ENCODE measurements at places on chromosomes 13 and 19.

- DNase-seq, result no peak
These were observed 6.2 kb upstream of the ZNF497 start for GRCh38 chr19:58368561-58369360.

DNA sequence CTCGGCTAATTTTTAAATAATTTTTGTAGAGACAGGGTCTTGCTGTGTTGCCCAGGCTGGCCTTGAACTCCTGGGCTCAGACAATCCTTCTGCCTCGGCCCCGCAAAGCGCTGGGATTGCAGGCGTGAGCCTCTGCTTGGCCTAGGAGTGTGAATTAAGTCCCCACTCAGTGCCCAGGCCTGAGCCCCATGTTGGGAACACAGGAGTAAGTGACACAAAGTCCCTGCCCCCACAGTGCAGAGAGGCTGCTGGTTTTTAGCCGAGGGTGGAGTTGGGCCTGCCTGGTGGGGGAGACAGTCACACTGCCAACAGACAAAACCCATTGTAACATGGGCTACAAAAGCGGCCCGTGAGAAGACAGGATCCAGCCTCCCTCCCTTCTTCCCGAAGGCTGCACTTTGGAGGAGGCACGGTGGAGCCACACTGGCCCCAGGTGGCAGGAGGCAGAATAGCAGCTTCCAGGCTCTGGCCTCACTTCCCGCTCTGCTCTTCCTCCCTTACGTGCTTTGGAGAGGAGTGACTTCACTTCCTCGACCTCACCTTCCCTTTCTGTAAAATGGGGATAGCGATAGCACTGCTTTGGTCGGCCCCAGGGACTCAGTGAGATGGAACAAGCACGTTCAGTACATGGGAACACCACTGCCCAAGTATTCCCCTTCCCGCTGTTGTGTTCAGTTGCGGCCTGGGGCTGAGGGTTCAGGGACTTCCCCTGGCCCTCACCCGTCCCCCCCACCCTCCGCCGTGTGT is 15.2 kb upstream of the EHD2 start:
- DNase-seq, result peak; percentile 68

GRCh38 chr19:14305706-14306105 is 75.5 kb upstream of the ADGRE5 start:
- DNase-seq, result no peak

DNA sequence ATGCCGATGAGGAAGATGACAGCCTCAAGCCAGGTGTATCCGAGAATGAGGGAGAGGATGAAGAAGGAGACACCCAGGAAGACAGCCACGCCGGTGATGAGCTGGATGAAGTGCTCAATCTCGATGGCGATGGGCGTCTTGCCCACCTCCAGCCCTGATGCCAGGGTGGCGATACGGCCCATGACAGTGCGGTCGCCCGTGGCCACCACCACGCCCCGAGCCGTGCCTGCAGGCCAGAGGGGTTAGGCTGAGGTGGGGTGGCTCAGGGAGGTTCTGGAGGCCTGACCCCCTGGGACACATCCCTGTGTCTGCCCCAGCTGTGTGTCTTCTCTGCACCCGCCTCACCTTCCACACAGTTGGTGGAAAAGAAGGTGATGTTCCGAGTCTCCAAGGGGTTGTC is 9.1 kb downstream of the ATP1A3 start:
- DNase-seq, result no peak

GRCh38 chr13:113647351-113648215 is 10.4 kb downstream of the ATP4B start:
- DNase-seq, result peak; percentile 61

GRCh38 chr19:21197590-21198295 is 55.9 kb downstream of the ZNF431 start:
- DNase-seq, result no peak

DNA sequence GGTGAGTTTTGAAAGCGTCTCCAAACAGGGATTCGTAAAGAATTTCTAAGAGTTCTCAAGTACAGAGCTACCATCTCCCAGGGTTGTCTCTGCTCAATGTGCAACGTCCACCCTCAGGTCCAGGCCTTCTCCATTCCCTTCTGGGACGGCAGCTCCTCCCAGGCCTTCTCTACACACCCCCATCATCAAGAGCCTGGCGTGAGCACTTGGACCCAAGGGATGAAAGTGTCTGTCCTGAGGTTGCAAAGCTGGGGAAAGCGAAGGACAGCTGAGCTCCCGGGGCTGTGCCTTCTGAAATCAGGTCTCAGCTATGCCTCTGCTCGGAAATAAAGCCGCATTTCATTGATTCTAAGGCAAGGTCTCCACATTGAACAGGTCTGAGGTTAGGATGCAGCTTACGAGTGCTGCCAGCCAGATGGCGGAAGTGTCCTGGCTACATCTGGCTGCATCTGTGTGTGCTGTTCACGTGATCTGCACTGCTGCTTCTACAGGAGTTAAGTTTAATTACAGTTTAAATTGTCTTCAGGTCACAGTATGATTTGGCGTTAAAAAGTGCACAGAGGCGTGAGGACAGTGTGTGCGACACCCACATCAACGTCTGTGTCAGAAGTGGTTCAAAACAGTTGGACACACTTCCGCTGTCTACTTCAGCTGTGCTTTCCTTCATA is 27.0 kb upstream of the MIER2 start:
- DNase-seq, result no peak
